ENCODE measurements at places on chromosomes 5 and 9.

GRCh38 chr9:76516871-76517270 lies 57.9 kb downstream of the GCNT1 start:
- no peak for DNase-seq

DNA sequence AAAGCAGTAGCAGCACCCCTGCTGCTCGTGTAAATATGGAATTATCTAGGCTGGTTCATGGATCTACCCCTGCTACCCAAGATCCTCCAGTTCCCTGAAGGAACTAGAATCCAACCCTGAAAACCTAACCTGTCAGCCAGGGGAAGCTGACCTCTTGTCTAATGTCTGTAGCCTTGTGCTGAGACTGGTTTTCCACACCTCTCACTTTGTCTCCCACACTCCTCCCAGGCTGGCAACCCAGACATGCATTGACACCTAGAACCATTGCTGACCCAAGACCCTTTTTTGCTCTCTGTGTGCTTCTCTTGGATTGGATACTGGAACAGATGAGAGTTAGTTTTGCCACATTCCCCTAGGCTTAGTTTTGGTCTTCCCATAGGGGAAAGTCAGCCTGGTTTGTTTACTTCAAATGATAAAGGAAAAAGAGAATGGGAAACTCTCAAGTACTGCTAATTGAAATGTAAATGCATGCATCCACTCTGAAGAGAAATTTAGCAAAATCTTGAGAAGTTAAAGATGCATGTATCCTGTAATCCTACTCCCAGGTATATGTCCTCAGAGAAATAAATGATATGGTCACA lies 36.6 kb upstream of the NR4A3 start:
- DNase-seq: no peak

DNA sequence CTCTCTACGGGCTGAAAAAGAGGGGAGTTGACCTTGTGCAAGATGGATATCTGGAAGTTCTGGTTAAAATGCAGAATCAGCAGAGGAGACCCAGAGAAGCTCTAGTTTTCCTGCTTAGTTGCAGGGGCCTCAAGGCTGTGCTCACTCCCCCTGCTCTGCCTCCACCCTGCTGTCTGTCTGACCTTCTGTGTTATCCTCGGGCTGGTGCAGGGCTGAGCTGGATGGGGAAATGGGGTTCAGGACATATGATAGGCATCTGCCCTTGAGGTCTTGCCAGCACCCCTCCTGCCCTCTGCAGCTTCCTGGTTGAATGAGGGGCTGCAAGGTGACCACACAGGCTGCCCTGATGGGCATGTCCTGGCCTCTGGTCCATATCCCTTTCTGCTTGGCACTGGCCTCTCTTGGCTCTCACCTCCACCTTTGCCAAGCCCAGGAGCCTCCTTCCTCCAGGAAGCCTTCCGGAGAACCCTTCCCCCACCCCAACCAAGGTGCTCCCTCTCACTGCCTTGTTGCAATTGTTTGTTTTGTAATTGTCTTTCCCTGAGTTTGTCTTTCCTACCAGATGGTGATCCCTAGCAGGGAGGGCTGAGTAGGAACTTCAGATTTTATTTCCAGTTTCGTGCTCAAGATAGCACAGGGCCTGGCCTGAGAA lies 1.3 kb downstream of the TMEM268 start:
- no peak for DNase-seq

- DNase-seq: no peak
Measured at GRCh38 chr5:76082772-76083554, at the start of gene SV2C. SV2C (plus strand) TSS chr5:76083383; CDS start chr5:76131751, 48,368 bp downstream.
